Pancreas (tissue), 10 donors: ENCODE measurements at places on chromosomes 1 and 21. TPM values are rescaled to one million over a fixed set of nuclear protein-coding genes. Genes with fewer than 3 reads are reported as not detected.

DNA sequence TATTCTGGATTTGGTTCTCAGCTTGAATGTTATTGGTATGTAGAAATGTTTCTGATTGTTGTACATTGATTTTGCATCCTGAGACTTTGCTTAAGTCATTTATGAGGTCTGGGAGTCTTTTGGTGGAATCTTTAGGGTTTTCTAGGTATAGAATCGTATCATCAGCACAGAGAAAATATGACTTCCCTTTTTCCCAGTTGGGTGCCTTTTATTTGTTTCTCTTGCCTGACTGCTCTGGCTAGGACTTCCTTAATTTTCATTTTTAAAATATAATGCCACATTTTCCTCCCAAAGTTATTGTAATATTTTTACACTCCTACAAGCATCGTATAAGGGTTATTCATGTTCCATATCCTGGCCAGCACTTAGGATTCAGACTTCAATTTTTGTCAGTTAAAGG lies 111.1 kb downstream of the FNBP1L start:
- H3K4me3 ChIP-seq = no peak overlapping the region
- no peak for DNase-seq
- no peaks in the 10 kb centered on the region for H3K36me3 ChIP-seq
- H3K27me3 ChIP-seq = no peaks in the 10 kb centered on the region
- no peak overlapping the region for H3K27ac ChIP-seq

DNA sequence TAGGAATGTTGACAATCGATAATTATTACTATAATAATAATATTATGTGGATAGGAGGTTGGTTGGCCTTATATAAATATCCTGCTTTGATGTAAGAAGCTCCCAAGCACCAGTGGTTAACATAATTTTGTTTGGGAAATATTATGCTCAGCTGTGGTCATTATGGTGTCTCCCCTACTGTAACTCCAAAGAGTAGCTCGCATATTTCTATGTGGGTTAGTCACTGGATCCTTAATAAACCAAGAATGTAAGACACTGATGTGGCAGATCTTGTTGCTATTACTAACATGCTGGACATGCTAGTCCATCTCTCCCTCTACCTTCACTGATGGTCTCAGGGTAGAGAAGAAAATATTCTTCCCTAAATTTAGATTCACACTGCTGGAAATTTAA lies 79.2 kb upstream of the RALGPS2 start:
- H3K27ac ChIP-seq = no peak overlapping the region
- H3K4me1 ChIP-seq = peaks cover 13% of the 10 kb centered on the region
- H3K27me3 ChIP-seq = no peaks in the 10 kb centered on the region
- H3K4me3 ChIP-seq = no peak overlapping the region
- no peaks in the 10 kb centered on the region for H3K36me3 ChIP-seq
- no peak for DNase-seq

CACNA1S gene
- not detected for polyA plus RNA-seq

DNA sequence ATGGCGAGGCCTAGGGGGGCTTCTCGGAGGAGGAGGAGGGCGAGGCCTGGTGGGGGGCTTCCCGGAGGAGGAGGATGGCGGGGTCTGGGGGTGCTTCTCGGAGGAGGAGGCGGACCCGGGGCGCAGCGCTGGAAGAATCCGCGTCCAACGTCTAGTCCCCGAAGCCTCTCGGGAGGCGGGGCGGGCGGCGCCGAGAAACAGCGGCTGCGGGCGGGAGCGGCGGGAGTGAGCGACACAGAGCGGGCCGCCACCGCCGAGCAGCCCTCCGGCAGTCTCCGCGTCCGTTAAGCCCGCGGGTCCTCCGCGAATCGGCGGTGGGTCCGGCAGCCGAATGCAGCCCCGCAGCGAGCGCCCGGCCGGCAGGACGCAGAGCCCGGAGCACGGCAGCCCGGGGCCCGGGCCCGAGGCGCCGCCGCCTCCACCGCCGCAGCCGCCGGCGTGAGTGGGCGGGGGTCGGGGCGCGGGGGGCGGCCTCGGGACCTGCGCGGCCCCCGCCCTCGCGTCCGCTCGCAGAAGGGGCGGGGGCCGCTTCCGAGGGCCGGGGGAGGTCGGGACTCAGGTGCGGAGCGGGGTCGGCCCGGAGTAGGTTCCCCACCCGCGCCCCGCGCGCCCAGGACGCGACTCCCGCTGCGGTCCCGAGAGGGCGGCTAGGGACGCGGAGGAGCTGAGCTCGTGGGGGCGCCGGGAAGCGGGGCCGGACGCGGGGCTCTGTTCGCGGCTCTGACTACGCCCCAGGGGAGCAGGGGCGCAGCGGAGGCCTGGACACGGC lies at the start of gene KLHL17:
Gene KLHL17 (plus strand): TSS at position 222 of the 769 bp plus-strand sequence. CDS start 110 bp downstream, at position 332.
- peaks cover 3% of the 10 kb centered on the region for H3K4me1 ChIP-seq
- no peaks in the 10 kb centered on the region for H3K27me3 ChIP-seq
- peak within 1 kb of the TSS; percentile 98 for H3K4me3 ChIP-seq
- H3K36me3 ChIP-seq = peaks cover 9% of the 10 kb centered on the region
- H3K27ac ChIP-seq = no peak within 1 kb of the TSS
- no peak for DNase-seq

DNA sequence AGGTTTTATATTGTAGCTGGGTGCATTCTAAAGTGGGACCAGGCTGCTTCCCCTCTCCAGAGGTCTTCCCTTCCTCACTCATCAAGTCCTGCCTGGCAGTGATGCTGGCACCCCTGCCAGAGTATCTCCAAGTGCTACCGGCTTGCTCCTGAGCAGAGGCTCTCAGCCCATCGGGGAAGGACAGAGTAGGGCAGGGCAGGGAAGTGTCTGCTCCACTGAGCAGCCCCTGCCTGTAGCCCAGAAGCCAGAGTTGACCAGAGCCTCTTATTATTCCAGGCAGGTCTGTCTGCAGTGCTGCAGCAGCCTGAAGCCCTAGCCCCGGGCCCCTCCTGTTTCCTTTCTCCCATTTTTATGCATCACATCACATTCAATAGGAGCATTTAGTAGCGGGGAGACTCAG lies 51.1 kb downstream of the ATP2B4 start:
- no peaks in the 10 kb centered on the region for H3K36me3 ChIP-seq
- H3K27me3 ChIP-seq = no peaks in the 10 kb centered on the region
- no peak overlapping the region for H3K4me3 ChIP-seq
- peaks cover 22% of the 10 kb centered on the region for H3K4me1 ChIP-seq
- H3K27ac ChIP-seq = no peak overlapping the region

DNA sequence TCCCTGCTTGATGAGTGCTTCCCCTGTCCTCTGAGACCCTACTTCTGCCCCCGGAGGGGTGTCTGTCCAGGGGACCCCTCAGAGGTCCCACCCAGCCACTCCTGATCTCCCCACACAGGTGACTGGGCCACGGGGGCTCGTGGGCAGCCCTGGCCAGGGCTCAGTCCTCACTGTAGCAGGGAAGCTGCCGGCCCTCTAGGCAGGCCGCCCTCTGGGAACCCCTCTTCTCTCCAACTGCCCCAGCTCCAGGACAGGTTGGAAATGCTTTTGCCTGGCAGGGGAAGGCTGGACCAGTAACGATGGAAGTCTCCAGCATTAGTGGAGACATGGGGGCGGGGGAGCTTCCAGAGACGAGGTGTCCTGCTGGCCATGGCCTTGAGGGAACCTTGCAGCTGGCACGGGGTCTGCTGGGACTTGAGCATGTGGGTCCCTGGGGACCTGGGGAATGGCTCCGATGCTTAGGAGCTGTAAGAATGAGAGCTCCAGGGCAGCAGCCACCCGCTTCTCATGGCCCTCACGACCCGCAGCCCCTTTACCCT lies 3.1 kb upstream of the FNDC10 start:
- no peak overlapping the region for H3K27ac ChIP-seq
- DNase-seq = no peak
- H3K36me3 ChIP-seq = no peaks in the 10 kb centered on the region
- no peaks in the 10 kb centered on the region for H3K4me1 ChIP-seq
- H3K27me3 ChIP-seq = no peaks in the 10 kb centered on the region

GRCh38 chr1:4681026-4681425 lies 26.6 kb downstream of the AJAP1 start:
- no peak overlapping the region for H3K27ac ChIP-seq
- no peak for DNase-seq
- no peaks in the 10 kb centered on the region for H3K4me1 ChIP-seq

MYOG gene
- polyA plus RNA-seq = not detected

- no peak for DNase-seq
- no peak overlapping the region for H3K4me3 ChIP-seq
- H3K4me1 ChIP-seq = no peaks in the 10 kb centered on the region
- no peaks in the 10 kb centered on the region for H3K27me3 ChIP-seq
- H3K36me3 ChIP-seq = peaks cover 38% of the 10 kb centered on the region
Observed at GRCh38 chr21:37149411-37149810, 76.4 kb downstream of the TTC3 start.

SYT14 gene
- polyA plus RNA-seq = 0.27 TPM

DNA sequence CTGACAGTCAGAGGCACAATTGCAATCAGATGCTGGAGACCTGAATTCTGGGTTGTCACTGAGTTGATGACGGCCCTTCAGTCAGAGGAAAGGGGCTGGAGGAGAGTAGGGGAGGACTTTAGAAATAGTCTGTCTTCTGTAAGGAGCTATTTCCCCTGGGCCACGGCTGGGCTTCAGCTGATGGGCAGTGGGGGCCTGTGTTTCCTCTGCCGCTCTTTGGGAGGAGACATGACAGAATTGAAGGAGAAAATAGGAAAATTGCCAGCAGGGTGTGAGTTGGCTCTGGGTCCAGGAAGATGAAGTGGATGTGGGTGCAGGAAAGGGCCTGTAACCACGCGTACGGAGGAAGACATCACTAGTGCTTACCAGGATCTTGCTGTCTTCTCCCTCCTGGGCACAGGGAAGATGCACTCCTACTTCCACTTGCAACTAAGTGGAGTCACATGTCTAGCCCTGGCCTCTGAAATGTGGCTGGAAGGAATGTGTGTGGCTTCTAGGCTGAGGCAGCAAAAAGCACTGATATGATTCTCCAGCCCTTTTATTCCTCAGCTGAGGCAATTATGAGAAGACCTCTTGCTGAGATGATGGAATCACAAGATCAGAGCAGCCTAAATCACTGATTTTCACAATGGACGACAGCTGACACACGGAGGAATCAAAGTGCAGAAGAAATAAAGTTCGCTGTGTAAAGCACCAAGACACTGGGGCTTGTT lies 250.0 kb downstream of the GRIK3 start:
- no peak overlapping the region for H3K27ac ChIP-seq
- no peak overlapping the region for H3K4me3 ChIP-seq
- DNase-seq = no peak
- H3K36me3 ChIP-seq = no peaks in the 10 kb centered on the region
- H3K27me3 ChIP-seq = no peaks in the 10 kb centered on the region

DNA sequence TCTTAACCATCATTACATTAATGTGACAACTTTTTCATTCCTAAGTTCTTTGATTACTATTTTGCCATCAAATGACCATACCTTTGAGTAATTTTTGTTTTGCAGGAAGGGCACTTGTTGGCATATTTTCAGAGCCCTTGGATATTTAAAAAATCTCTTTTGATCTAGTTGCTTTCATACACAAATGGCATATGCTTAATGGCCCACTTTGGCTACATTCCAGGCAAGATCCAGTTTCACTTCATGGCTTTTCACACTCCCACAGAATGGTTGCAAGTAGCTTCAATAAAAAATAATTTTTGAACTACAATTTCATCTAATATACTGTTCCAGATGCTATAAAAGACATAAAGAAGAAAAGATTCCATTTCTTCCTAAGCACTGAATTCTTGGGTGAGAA lies 18.1 kb downstream of the ADAM30 start:
- H3K4me3 ChIP-seq = no peak overlapping the region
- no peaks in the 10 kb centered on the region for H3K27me3 ChIP-seq
- DNase-seq = no peak
- no peak overlapping the region for H3K27ac ChIP-seq
- no peaks in the 10 kb centered on the region for H3K4me1 ChIP-seq

GRCh38 chr1:1916851-1917251 lies 1.8 kb downstream of the CALML6 start:
- DNase-seq = peak; percentile 74
- peak overlapping the region; percentile 94 for H3K27ac ChIP-seq
- peak overlapping the region; percentile 59 for H3K4me3 ChIP-seq

- no peaks in the 10 kb centered on the region for H3K27me3 ChIP-seq
- H3K27ac ChIP-seq = no peak overlapping the region
- no peaks in the 10 kb centered on the region for H3K4me1 ChIP-seq
- DNase-seq = no peak
- no peaks in the 10 kb centered on the region for H3K36me3 ChIP-seq
- no peak overlapping the region for H3K4me3 ChIP-seq
Observed at GRCh38 chr1:211932231-211932932, 101.8 kb upstream of the LPGAT1 start.

B4GALT2 gene
- polyA plus RNA-seq = 28.2 TPM

DNA sequence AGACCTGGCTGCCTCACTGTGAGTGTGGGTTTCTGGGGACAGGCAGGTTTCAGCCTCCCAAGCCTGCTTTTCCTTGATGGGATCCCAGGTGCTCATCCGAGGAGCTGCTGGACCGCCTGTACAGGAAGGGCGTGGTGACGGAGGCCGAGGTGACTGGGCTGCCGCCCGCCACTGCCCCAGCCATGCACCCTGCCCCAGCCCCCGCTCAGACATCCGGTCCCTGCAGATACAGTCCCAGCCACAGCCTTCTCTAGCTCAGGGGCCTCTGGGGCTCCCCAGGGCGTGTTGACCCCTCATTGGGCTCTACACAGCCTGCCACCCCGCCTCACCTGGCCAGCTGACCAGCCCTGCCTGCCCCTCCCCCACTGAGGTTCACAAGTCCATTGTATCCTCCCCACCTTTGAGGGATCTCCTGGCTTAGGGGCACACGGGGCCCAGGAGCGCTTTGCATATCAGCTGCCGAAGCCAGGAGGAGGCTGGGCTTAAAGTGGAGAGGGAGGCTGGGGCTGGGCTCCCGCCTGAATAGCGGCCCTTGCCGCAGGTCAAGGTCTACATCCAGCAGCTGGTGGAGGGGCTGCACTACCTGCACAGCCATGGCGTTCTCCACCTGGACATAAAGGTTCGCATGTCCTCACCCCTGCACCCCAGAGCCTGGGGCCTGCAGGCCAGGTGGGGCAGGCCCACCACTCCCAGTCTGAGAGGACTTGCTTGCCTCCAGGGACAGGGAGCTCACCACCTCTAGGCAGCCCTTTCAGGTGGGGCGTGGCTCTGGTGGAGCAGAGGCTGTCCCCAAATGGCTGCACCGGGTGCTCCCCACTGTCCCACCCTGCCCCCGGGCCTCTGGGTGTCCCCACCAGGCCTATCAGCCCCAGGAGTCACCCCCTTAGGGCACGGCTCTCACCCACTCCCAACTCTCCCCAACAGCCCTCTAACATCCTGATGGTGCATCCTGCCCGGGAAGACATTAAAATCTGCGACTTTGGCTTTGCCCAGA lies 38.5 kb downstream of the TRIM11 start:
- no peak overlapping the region for H3K27ac ChIP-seq
- no peak overlapping the region for H3K4me3 ChIP-seq
- no peaks in the 10 kb centered on the region for H3K4me1 ChIP-seq
- no peaks in the 10 kb centered on the region for H3K36me3 ChIP-seq
- H3K27me3 ChIP-seq = no peaks in the 10 kb centered on the region
- DNase-seq = no peak

GRCh38 chr21:29372063-29372802 lies 73.5 kb downstream of the BACH1 start:
- DNase-seq = peak; percentile 44
- no peak overlapping the region for H3K4me3 ChIP-seq

ATPAF1 gene
- polyA plus RNA-seq = 19.4 TPM

GRCh38 chr1:176118985-176119384 lies 88.1 kb downstream of the COP1 start:
- no peak overlapping the region for H3K27ac ChIP-seq
- no peak overlapping the region for H3K4me3 ChIP-seq
- DNase-seq = no peak
- H3K36me3 ChIP-seq = no peaks in the 10 kb centered on the region

CFAP298 gene
- polyA plus RNA-seq = 36.2 TPM

GRCh38 chr1:5455651-5456050 lies 536.6 kb downstream of the NPHP4 start:
- no peaks in the 10 kb centered on the region for H3K4me1 ChIP-seq
- DNase-seq = no peak
- no peaks in the 10 kb centered on the region for H3K27me3 ChIP-seq
- no peak overlapping the region for H3K4me3 ChIP-seq
- no peak overlapping the region for H3K27ac ChIP-seq
